ENCODE measurements at places on chromosomes 2 and 18. TPM values are rescaled to one million over a fixed set of nuclear protein-coding genes. Genes with fewer than 3 reads are reported as not detected.

KCNIP3 gene
- total RNA-seq: 0.97 TPM

GLI2 gene
- total RNA-seq: 2.4 TPM

STPG4 gene
- total RNA-seq: not detected

DCDC2C gene
- total RNA-seq: not detected

FOXI3 gene
- total RNA-seq: not detected

DNA sequence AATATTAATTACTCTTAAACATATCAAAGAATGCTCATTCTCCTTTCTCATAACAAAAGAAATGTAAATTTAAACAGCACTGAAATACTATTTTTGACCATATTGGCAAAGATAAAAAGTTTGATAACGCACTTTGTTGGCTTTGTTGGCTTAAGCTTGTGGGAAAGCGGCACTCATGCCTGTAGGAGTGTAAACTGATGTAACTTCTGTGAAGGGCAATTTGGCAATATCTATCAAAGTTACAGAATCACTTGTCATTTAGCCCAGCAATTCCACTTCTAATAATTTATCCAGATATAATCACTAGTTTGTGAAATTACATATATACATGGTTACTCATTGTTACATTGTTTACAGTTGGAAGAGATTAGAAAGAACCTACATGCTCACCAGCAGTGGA lies 311.8 kb upstream of the STON1 start:
- no peak for DNase-seq

DNA sequence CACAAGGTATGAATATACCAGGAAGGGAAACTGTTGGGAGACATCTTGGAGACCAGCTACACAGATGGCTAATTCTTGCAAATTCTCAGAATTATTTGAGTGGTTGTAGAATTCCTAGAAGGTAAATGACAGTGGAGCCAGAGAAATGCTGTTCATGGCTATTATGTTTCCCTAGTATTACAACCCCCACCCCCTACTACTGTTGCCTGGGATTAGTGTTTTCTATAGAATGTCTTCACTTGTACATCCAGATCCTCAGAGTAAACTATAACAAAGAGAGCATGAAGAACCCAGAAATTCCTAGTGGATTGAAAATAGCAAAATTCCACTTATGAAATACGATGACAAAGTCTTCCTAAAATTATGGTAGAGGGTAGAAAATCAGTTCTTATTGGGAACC lies 15.3 kb downstream of the LGALSL start:
- DNase-seq: no peak

DNA sequence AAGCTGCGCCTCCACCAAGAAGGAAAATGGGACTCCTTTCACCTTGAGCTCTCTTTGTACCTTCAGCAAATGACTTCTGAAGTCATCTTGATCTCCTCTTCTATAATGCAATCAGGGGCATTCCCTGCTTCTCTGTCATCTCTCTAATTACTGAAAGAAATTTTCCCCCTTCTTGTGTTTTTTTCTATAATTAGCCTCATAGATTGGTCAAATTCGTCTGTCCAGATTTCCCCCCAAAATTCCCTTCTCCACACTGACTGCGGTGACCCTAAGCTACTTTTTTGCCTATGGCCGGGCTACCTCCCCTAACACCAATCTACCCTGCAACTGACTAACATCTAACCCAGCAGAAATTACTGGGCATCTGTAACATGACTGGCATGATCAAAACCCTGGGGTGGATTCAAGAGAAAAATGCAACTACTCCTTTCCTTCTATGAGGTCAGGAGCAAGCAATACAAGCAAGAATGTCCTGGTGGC lies 168.6 kb downstream of the BCL2 start:
- no peak for DNase-seq

DNA sequence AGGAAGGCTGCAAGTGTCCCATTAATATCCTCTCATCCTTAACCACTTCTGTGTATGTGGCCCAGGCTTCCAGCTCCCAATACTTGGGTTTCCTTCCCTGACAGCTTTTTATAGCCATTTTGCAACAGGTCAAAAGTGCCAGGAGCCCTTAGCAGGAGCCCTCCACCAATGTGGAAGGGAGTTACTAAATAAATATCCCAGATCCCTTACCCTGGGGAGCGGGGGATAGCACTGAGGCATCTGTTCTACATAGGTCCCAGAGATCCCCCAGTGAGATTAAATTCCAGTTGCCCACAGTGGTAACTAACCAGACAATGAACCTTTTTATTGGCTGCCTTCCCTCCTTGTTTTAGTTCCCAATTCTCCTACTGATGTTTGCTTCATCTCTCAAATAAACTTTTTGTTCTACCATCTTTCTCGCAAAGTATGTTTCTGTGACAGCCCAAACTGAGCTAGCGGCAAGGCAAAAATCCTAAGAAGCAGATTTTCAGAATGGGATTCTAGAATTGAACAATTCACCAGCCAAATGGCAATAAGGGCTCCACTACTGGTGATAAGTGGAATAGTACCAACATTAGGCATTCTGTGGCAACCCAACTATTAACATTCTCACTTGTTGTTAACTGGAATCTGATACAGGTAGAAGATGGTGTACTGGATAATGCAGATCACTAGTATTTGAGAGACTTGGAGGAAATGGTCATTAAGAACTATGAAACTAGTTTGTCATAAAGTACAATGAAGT lies 83.9 kb upstream of the MAPRE2 start:
- no peak for DNase-seq

DNA sequence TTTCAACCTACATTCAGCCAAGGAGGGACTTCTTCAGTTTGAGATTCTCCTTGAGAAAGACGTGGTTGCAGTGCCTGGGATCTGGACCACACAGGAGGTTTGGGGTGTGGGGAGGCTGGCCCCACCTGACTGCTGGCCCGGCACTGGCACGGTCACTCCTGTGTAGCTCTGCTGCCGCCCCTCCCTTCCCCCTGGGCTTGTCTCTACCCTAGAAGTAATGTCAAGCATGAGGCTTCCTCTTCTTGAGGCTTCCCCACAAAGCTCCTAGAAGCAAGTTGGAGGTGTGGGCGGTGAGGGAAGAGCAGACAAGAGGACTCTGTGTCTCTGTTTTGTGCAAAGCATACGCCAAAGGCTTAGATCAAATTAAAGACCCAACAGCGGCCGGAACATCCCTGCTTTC lies 8.7 kb downstream of the KLHL29 start:
- DNase-seq: no peak

DNA sequence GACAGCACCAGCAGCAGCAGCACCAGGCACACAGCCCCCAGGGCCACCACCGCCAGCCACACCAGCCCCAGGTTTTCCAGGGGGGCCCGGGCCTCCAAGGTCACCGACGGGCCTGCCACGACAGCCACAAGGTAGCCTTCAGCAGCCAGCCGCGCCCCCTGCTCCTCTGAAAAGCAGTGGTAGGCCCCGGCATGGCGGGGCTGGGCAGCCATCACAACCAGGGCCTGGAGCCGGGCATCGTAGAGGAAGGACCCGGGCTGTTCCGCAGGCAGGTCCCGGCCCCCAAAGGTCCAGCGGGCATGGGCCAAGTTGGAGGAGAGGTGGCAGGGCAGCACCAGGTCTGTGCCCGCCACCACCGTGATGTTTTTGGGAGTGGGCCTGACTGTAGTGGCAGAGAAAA lies 3.3 kb upstream of the ANKRD39 start:
- no peak for DNase-seq

GRCh38 chr18:7334973-7335568 lies 104.2 kb downstream of the LRRC30 start:
- no peak for DNase-seq
